ENCODE measurements at places on chromosomes 11 and 22. TPM values are rescaled to one million over a fixed set of nuclear protein-coding genes. Genes with fewer than 3 reads are reported as not detected.

The INS gene
- total RNA-seq, result not detected

DNA sequence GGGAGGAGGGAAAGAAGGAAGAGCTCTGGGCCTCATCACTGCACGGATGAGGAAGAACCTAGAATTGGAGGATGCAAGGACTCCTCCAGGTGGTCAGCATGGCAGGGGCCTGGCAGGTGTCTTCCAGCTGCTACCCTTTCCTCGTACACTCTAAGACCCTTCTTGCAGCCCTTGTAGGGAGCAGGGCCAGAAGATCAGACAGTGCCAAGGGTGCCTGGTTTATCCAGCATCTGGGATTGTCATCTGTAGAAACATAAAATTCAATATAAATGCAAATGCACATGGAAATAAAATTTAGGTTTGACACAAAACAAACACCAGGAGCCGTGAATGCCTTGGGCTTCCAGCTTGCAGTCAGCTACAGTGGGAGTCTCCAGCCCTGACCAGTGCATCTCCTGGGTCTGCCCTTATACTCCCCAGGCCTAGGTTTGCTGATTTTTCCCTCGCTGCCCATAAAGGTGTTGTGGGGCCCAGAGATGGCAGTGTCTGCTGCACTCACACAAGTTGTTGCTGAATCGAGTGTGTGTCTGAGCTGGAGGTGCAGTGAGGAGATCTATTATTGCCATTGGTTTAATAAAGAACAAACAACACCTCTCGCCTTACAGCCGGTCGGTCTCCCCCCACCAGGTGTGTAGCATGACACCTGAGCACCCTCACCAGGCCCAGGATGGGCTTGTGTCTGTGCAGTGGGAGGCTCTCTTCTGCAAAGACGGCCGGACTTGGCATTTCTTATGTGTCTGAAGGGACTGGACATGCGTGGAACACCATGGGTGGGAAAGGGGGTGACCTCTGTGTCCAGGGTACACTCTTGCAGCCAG lies 87.1 kb downstream of the BCR start:
- no peak for DNase-seq

GRCh38 chr11:35013514-35014233 lies 97.3 kb downstream of the PDHX start:
- no peak for DNase-seq

DNA sequence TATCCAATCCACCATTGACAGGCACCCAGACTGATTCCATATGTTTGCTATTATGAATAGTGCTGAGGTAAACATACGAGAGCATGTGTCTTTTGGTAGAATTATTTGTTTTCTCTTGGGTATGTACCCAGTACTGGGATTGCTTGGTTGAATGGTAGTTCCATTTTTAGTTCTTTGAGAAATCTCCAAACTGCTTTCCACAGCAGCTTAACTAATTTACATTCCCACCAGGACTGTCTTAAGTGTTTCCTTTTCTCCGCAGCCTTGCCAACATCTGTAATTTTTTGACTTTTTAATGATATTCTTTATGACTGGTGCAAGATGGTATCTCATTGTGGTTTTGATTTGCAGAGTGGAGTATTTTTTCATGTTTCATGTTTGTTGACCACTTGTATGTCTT lies 8.3 kb downstream of the FDX1 start:
- no peak for DNase-seq
